Thymus (tissue), 14 donors: ENCODE measurements at places on chromosomes 2 and 18.

DNA sequence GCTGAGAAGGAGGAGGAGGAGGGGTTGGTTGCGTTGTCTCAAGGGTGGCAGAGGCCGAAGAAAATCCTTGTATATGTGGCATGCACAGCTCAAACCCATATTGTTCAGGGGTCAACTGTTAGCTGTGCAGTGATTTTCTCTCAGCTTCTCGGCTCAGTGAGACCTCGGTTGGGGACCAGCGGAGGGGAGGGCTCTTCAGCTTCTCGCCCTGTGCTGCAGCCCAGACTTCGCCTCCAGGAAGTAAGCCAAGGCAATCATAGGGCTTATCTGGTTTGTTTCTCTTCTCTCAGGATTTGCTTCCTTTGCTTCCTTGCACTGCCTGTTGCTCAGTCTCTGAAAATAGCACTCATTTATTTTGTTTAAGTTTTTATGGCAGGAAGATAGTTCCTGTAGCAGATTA lies 85.5 kb downstream of the SOWAHC start:
- no peak for DNase-seq

- DNase-seq = no peak
These were observed 61.1 kb upstream of the TFPI start for GRCh38 chr2:187615364-187615763.

- no peak for DNase-seq
These were observed 304.5 kb downstream of the EIPR1 start for GRCh38 chr2:3073041-3073595.

DNA sequence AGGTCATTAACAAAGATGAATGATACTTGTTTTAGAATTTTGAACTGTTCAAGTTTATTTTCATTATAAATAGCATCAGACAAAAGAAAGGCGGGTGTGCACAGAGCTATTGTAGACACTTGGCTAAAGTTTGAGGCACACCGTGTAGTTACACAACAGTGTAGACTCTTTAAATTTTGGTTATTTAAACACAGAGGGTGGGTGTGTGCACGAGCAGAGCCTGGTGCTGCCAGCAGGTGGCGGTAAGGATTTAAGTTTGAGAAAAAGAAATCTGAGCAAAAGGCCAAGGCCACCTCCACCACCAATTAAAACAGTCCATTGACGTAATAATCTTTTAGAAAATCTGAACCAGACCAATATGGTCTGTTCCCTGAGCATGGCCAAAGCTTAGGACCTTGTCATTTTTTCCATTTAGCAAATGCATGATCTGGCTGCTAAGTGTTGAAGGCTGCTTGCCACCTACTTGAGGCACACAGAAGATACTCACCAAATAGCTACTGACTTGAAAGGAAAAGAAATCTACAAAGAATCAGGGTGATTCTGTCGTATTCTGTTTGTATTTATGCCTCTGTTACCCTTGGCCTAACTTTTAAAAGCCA lies 14.3 kb downstream of the COPS7B start:
- DNase-seq = no peak

- no peak for DNase-seq
These were observed 62.5 kb upstream of the RAB27B start for GRCh38 chr18:54765636-54766375.

DNA sequence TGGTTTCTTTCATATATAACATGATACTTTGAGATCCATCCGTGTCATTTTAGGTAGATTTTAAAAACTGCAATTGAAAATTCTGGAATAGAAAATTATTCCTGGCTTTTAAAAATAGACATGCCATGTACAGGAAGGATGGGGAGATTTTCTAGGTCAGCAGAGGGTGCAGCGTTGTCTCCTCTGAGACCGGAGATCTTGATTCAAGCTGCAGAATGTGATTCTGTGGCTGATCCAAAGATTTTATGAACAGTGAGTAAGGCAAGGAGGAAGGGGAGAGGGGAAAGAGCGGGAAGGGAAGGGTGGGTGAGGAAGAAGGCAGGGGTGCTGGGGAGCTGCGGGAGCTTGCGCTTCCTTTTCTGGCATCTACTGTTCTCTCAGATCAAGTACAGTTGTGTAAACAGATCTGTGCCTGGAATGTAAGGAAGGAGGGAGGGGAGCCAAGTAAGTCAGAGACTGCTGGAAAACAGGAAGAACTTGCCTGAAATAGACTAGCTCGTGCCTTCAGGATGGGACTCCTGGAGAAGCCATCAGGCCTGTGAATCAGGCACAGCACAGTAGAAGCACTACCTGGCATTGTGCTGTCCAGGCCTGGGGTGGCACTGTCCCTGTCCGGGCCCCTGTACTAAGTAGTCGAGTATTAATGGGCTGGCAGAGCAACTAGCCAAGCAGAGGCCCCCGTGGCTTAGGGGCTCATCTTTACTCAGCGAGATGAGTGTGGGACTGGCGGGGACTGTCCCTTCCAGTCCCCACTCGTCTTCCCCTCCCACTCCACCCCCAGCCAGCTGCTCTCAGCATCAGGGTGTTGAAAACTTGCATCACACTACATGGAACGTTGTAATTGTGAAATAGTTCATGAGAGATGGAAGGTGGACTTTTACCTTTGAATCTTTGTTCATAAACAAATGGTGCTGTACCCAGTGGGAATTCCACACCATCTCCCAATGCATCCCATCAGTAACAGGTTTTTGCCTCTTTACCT lies 163.5 kb downstream of the UXS1 start:
- DNase-seq = no peak

DNA sequence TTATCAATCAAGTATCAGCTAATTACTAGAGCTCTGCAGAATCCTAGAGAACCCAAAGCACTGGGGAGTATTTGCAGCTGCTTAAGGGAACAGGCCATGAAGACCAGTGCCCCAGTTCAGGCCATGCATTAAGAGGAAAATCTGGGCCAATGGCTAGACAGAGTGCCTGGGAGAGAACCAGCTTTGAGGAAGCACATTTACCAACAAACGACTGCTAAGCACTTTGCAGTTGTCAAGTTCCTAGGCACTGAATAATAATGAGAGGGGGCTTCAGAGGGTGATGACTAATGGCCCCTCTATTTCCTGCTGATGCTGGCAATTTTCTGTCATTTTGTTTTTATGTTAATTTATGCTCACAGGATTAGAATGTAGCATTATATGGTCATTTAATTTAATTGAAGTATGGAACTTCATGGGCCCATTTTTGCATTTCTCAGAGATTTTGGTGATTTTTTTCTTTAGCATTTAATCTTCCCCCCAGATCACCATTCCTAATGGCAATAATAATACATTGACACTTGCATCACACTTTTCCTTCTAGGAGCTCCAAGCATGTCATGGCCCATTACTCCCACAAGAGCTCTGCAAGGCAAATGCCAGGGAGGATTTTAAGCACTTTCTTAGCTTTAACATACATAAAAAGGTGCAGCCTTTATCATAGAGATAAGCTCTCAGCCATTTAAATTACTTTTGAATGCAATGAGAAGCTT lies 147.7 kb upstream of the SPATS2L start:
- DNase-seq = no peak

- no peak for DNase-seq
These were observed 53.7 kb upstream of the LGALSL start for GRCh38 chr2:64400105-64400728.

- DNase-seq = no peak
These were observed 54.9 kb upstream of the MAP2 start for GRCh38 chr2:209368914-209369313.

GRCh38 chr2:9640403-9641104 lies 9.8 kb upstream of the YWHAQ start:
- DNase-seq = no peak

DNA sequence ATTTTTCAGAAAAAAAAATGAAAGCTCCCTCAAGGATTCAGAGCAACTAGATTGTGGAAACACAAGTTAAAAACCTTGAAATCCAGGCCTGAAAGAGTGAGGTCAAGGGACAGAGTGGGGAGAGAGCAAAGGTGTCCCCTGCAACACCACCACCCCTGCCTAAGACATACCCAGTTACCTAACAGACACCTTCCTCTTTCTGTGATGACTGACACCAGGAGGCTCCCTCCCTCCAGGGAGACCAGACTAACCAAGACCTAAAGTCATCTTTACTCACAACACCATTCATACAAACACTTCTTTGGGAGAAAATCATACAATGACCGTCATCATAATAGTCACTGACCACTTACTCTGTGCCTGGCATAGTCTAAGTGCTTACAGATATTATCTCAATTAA lies 151.8 kb upstream of the NABP1 start:
- DNase-seq = no peak

- DNase-seq = no peak
These were observed 122.4 kb downstream of the NDUFA10 start for GRCh38 chr2:239902749-239903201.

GRCh38 chr2:178211460-178211859 lies 17.1 kb downstream of the OSBPL6 start:
- DNase-seq = no peak

DNA sequence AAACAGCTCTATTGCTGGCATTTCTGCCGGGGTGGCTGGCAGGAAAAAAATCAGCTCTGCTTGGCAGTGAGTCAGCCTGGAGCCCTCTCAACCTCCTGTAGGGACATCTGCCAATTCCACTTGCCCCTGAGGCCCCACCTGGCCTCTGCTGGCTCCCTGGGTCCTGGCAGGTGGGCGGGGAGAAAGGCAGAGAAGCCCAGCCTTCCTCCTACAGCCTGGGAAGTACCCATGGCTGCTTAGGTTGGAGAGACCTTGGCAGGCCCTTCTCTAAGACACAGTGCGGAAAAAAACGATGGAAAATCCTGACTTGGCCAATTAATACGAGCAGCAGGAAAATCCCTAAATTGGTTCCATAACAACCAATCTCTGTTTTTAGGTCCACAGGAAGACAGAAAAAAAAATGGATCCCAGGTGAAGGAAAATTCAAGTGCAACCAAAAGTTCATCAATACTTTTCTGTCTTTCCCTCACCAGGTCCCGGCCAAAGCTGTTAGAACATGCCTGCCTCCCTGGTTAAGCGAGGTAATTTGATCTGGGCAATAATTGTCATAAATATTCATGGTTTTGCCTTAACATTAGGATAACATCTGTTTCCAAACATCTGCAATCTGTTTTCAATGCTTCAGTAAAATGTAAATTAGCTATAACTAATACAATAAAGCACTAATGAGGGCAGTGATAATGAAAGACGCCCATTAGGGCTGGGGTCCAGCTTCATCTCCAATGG lies 245.9 kb downstream of the TFCP2L1 start:
- DNase-seq = no peak

- no peak for DNase-seq
These were observed 339.5 kb upstream of the SLC39A10 start for GRCh38 chr2:195317550-195317949.

- DNase-seq = no peak
These were observed 1.0 kb upstream of the GMPPA start for GRCh38 chr2:219497495-219498279.

GRCh38 chr2:78967294-78967693 lies 58.2 kb upstream of the REG3G start:
- no peak for DNase-seq

GRCh38 chr2:138364554-138365162 lies 136.9 kb upstream of the SPOPL start:
- DNase-seq = no peak

DNA sequence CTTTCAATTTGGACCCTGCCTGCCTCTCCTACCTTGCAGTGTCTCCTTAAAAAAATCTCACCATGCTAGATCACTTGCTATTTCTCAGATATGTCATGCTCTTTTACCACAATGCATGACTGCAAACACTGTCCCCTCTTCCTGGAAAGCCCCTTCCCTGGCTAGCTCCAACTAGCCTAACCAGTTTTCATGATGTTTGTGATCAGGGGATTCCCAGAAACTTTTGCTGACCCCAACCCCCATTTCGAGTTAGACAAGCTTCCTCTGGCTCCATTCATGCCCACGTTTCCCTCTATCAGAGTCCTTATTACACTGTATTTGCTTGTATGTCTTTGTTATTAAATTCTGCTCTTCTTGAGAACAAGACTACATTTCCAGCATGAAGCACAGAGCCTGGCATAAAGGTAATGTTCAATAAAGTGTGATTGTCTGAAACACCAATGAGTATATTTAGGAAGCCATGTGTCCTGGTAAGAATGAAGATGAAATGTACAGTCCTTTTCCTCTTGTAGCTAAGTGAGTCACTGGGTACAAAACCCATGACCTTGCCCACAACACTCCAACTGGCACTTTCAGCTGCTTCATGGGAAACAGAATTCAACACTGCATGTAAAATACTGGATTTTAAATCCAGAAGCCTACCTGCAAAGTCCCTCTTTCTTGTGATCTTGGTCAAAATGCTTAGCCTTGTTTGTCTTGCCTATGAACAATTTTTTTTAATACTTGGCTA lies 62.0 kb upstream of the ATL2 start:
- no peak for DNase-seq

DNA sequence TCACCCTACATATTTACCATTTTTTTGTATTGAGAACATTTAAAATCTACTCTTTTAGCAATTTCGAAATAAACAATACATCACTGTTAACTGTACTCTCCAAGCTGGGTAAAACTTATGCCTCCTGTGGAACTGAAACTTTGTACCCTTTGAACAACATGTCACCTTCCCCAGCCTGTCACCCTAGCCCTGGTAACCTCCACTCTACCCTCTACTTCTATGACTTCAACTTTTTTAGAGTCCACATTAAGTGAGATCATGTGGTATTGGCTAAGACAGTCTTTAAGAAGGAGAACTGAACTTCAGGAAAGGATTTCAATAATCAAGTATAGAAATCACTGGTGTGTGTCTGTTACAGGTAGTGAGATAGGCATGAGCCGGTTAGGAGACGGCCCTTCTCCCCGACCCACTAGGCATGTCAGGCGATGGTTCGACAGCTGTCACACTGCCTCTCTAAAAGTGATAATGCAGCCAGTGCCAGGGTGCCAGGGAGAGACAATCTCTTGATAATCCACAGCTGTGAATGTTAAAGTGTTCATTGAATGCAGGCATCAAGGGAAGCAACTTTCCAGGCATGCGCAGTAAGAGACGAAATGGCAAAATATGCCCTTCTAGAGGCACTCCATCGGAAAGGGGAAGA lies 74.6 kb upstream of the RNF152 start:
- no peak for DNase-seq

- DNase-seq = no peak
These were observed 5.6 kb downstream of the RAX start for GRCh38 chr18:59267503-59268126.

DNA sequence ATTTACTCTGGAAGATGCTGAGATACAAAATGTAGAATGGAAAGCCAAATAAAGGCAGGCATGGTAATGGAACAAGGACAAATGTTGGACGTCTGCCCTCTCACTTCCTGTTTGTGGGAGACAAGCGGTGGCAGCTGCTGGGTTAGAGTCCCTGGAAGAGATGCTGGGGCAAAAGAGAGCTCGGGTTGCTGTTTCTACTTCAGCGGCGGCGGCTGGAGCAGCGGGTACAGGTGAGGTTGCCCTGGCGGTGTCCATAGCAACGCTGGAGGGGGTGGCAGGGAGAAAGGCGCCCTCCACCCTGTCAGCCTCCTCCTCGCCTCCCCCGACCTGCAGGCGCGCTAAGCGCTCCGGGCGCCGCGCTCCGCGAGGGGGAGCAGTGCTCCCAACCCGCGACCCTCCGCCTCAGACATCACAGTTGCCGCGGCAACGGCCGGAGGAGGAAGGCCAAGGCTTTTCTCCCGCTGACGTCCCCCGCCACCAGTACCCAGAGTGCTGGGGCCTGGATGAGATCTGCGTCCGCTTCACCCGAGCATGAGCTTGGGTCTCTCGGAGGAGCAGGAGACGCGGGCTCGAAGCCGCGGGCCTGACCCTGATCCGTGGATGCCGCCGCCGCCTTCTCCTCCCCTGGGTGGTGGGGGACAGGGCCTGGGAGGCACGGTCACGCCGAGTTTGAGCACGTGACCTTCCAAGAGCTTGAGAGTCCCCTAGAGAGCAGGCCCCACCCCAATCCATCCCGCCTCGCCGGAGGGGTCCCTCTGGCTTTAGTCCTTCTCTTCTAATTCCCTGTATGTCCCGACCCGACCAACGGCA lies 65.6 kb downstream of the NOL4 start:
- DNase-seq = peak; percentile 1
